Heart left ventricle (tissue), 16 donors: ENCODE measurements at places on chromosomes 6 and 20. TPM values are rescaled to one million over a fixed set of nuclear protein-coding genes. Genes with fewer than 3 reads are reported as not detected.

Gene ADGRF5
- 34.1 TPM for total RNA-seq

Gene TRIM15
- total RNA-seq = not detected

Gene HSPA1A
- 169 TPM for total RNA-seq

Gene LIN28B
- not detected for total RNA-seq

Gene CCDC170
- total RNA-seq = 4.4 TPM

Gene KHDRBS2
- total RNA-seq = not detected

Gene ZSCAN26
- total RNA-seq = 12.2 TPM

Gene SLC35F1
- 2.9 TPM for total RNA-seq

Gene MAFB
- total RNA-seq = 7.8 TPM

Gene TMEM217
- 0.31 TPM for total RNA-seq

Gene HUS1B
- total RNA-seq = not detected

Gene OR2H1
- not detected for total RNA-seq

Gene ZSCAN9
- 7.9 TPM for total RNA-seq

DNA sequence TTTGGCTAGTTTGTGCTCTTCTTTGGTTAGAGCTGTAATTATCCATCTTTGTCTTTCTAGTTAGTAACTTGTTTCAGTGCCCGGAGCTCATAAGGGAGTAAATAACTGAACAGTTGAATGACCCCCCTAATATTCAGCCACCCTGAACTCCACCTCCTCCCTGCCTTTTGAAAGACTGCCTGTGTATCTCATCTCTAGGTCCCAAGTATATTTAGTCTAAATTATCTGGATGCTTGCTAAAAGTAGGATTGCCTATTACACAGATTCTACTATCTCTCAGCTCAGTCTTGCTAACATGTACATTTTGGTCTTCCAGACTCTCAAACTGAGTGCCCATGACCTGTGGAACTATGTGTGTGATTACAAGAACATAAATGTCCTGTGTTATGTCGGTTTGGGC lies 145.9 kb downstream of the GJA1 start:
- no peaks in the 10 kb centered on the region for H3K27me3 ChIP-seq
- no peak for DNase-seq
- peaks cover 13% of the 10 kb centered on the region for H3K4me1 ChIP-seq
- peak overlapping the region; percentile 27 for H3K27ac ChIP-seq
- no peak overlapping the region for H3K4me3 ChIP-seq

DNA sequence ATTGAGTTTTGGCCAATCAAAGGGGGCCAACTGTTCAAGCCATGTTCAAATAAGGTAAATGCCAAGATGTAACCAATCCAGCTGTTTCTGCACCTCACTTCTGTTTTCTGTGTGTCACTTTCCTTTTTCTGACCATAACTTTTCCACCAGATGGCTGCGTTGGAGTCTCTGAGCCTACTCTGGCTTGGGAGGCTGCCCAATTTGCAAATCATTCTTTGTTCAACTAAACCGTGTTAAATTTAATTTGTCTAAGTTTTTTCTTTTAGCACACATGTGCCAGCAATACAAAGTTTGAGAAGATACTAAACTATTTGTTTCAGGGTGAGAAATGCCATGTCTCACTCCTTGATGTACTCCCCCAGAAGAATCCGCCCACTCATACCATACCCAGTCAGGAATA lies 52.1 kb downstream of the IYD start:
- H3K36me3 ChIP-seq = no peaks in the 10 kb centered on the region
- no peak for DNase-seq
- no peaks in the 10 kb centered on the region for H3K27me3 ChIP-seq
- H3K4me3 ChIP-seq = no peak overlapping the region
- H3K4me1 ChIP-seq = peaks cover 17% of the 10 kb centered on the region

- no peaks in the 10 kb centered on the region for H3K36me3 ChIP-seq
- no peak overlapping the region for H3K4me3 ChIP-seq
- no peak for DNase-seq
- no peaks in the 10 kb centered on the region for H3K27me3 ChIP-seq
- H3K4me1 ChIP-seq = no peaks in the 10 kb centered on the region
- no peak overlapping the region for H3K27ac ChIP-seq
Measured at GRCh38 chr6:82980086-82980485, 85.6 kb downstream of the UBE3D start.

GRCh38 chr6:133359256-133359655 lies 118.1 kb downstream of the EYA4 start:
- H3K36me3 ChIP-seq = no peaks in the 10 kb centered on the region
- H3K4me1 ChIP-seq = no peaks in the 10 kb centered on the region
- no peak overlapping the region for H3K27ac ChIP-seq

- H3K27ac ChIP-seq = no peak overlapping the region
- no peak for DNase-seq
- H3K27me3 ChIP-seq = peaks cover 38% of the 10 kb centered on the region
- H3K36me3 ChIP-seq = no peaks in the 10 kb centered on the region
Measured at GRCh38 chr6:33809594-33809993, 5.8 kb upstream of the MLN start.

GRCh38 chr6:147341486-147341885 lies 137.3 kb downstream of the STXBP5 start:
- peaks cover 52% of the 10 kb centered on the region for H3K36me3 ChIP-seq
- no peak for DNase-seq
- H3K4me1 ChIP-seq = no peaks in the 10 kb centered on the region
- no peak overlapping the region for H3K4me3 ChIP-seq
- H3K27ac ChIP-seq = no peak overlapping the region
- H3K27me3 ChIP-seq = no peaks in the 10 kb centered on the region

- H3K4me1 ChIP-seq = peaks cover 16% of the 10 kb centered on the region
- H3K36me3 ChIP-seq = no peaks in the 10 kb centered on the region
- H3K27ac ChIP-seq = peak overlapping the region; percentile 62
- peak; percentile 57 for DNase-seq
- no peaks in the 10 kb centered on the region for H3K27me3 ChIP-seq
Measured at GRCh38 chr6:143901885-143902750, 37.8 kb downstream of the ZC2HC1B start.

DNA sequence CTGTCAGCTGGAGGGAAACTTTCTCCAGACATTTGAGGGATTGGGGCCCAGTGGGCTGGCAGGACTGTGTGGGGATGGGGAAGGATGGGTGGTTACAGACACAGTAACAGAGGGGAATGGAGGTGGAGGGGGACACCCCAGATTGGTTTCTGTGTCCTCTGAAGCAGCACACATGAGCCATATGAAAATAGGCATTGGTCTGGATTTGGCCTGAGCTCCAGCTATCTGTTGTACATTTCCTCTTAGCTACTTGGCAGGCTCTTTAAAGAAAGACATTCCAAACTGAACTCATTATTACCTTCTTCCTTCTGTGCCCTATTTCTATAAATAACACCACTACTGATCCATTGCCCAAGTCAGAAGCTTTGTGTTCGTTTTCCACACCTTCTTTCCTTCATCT lies 72.0 kb upstream of the PRL start:
- H3K27me3 ChIP-seq = no peaks in the 10 kb centered on the region
- H3K4me3 ChIP-seq = no peak overlapping the region
- H3K4me1 ChIP-seq = no peaks in the 10 kb centered on the region
- DNase-seq = no peak
- no peak overlapping the region for H3K27ac ChIP-seq
- no peaks in the 10 kb centered on the region for H3K36me3 ChIP-seq

GRCh38 chr6:45493761-45494160 lies 116.0 kb upstream of the SUPT3H start:
- no peak overlapping the region for H3K4me3 ChIP-seq
- H3K4me1 ChIP-seq = peaks cover 4% of the 10 kb centered on the region
- no peaks in the 10 kb centered on the region for H3K36me3 ChIP-seq
- no peak overlapping the region for H3K27ac ChIP-seq
- H3K27me3 ChIP-seq = no peaks in the 10 kb centered on the region

GRCh38 chr6:129269891-129270290 lies 387.0 kb downstream of the LAMA2 start:
- H3K27me3 ChIP-seq = no peaks in the 10 kb centered on the region
- no peak overlapping the region for H3K27ac ChIP-seq
- H3K4me1 ChIP-seq = no peaks in the 10 kb centered on the region
- peaks cover 65% of the 10 kb centered on the region for H3K36me3 ChIP-seq

GRCh38 chr6:35687658-35688604 lies 784 bp downstream of the FKBP5 start:
- no peaks in the 10 kb centered on the region for H3K36me3 ChIP-seq
- H3K4me3 ChIP-seq = peak overlapping the region; percentile 90
- peak; percentile 56 for DNase-seq
- no peaks in the 10 kb centered on the region for H3K27me3 ChIP-seq
- peaks cover 20% of the 10 kb centered on the region for H3K4me1 ChIP-seq
- H3K27ac ChIP-seq = peak overlapping the region; percentile 94

- H3K36me3 ChIP-seq = no peaks in the 10 kb centered on the region
- no peak for DNase-seq
Measured at GRCh38 chr6:84667252-84668213, 96.9 kb downstream of the TBX18 start.

- no peak for DNase-seq
- H3K27me3 ChIP-seq = no peaks in the 10 kb centered on the region
- no peak overlapping the region for H3K27ac ChIP-seq
- no peak overlapping the region for H3K4me3 ChIP-seq
Measured at GRCh38 chr20:37392441-37393195, 46.7 kb downstream of the SRC start.

GRCh38 chr6:127717384-127717783 lies 140.4 kb downstream of the C6orf58 start:
- H3K4me1 ChIP-seq = peaks cover 7% of the 10 kb centered on the region
- no peak overlapping the region for H3K4me3 ChIP-seq
- H3K36me3 ChIP-seq = no peaks in the 10 kb centered on the region
- no peaks in the 10 kb centered on the region for H3K27me3 ChIP-seq

GRCh38 chr6:53979468-53980067 lies 131.7 kb upstream of the MLIP start:
- no peak overlapping the region for H3K4me3 ChIP-seq
- H3K27ac ChIP-seq = no peak overlapping the region
- H3K36me3 ChIP-seq = no peaks in the 10 kb centered on the region
- no peak for DNase-seq
- H3K4me1 ChIP-seq = no peaks in the 10 kb centered on the region

DNA sequence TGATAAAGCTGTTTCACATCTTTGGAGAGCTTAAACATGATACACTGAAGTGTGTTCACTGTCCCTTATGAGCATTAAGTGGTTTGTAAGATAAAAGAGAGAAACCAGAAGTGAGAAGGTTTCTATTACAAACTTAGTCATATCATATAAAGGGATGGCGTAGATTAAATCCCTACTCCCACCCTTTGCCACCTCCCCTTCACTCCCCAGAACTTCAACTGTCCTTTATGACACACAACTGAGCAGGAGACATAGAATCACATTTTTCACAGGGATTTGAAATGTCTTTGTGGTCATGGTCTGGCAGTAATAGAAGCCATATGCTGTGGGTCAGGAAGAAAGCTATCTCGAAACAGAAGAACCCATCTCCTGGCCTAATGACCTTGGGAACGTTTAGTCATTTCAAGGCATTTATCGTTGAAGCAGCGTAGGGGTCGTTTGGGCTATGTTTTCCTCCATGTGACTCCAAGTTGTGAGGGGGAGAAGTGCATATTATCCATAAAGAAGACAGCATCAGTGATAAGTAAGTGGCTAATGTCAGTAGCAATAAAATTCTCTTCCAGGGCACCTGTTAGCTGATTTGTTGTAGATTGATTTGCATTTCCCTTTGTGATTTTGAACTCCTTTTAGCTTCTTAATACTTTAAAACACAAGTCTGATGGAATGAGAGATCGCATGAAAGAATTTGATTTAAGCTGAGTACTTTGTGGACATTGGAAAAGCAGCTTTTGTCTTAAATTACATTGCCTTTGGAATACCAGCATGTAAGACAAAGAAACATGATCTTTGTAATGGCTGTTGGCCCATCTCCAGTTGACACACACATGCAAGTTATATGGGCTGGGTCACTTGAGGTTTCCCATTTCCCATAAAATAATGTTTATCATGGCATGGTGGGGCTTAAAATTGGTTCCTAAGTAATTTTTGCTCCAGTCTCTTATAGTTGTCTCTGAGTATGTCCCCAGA lies 501.5 kb upstream of the FLRT3 start:
- no peak overlapping the region for H3K4me3 ChIP-seq
- no peaks in the 10 kb centered on the region for H3K36me3 ChIP-seq
- no peak for DNase-seq

GRCh38 chr20:25129908-25130307 lies 48.0 kb upstream of the VSX1 start:
- DNase-seq = no peak
- no peaks in the 10 kb centered on the region for H3K4me1 ChIP-seq
- no peak overlapping the region for H3K4me3 ChIP-seq
- no peak overlapping the region for H3K27ac ChIP-seq
- no peaks in the 10 kb centered on the region for H3K27me3 ChIP-seq

DNA sequence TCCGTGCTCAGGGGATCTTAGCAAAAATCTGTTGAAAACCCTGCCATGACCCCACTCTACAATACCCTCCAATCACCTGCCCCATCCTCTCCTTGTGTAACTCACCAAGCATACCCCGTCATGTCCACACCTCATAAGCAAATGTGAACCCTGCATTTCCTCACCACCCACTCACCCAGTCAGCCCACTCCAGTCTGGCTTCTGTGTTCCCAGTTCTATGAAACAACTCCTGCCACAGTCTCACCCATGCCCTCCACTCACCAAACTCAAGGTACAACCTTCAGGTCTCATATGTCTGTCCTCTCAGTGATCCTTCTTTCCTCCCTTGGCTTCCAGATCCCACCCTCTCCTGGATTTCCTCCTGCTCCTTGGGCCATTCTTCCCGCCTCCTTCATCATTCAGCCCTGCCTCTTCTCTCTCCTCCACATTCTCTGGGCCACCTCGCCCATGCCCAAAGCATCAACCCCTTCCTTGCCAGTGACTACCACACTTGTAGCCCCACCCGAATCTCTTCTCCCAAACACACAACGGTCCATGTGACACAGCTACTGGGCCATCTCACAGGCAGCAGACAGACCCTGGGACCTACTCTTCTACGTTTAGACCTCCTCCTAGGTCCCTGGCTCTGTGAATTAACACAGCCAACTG lies 8.8 kb downstream of the DDRGK1 start:
- no peak overlapping the region for H3K27ac ChIP-seq
- H3K27me3 ChIP-seq = no peaks in the 10 kb centered on the region
- no peak overlapping the region for H3K4me3 ChIP-seq

DNA sequence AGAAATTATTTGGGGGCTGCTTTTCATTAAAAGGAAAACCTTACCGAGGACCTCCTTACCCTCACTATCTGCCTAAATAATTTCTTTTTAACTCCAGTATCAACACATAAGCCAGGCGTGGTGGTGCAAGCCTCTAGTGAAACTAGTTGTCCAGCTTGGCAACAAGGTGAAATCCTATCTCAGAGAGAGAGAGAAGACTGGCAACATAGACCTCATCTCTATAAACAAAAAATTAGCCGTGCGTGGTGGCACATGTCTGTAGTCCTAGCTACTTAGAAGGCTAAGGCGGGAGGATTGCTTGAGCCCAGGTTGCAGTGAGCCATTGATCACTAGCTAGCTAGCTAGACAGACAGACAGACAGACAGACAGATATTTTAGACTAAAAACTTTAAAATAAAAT lies 92.5 kb downstream of the ARMC2 start:
- H3K36me3 ChIP-seq = no peaks in the 10 kb centered on the region
- peaks cover 45% of the 10 kb centered on the region for H3K4me1 ChIP-seq
- no peak overlapping the region for H3K27ac ChIP-seq
- no peak overlapping the region for H3K4me3 ChIP-seq

DNA sequence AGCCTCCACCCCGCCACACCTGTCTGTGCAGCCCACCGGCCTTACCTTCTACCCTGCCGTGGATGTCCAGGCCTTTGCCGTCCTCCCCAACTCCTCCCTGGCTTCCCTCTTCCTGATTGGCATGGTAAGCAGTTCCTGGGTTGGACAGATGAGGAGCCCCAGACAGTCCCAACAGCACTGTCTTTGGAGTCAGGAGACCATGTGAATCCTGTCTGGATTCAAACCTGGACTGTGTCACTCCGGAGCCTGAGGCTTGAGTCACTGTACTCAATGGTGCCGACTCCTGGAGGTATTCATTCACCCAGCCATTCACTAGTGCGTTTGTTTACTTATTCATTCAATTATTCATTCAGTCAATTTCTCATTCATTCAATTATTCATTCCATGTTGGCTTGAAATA lies 20.0 kb upstream of the LBP start:
- H3K27ac ChIP-seq = no peak overlapping the region
- no peaks in the 10 kb centered on the region for H3K4me1 ChIP-seq
- no peak overlapping the region for H3K4me3 ChIP-seq
- no peaks in the 10 kb centered on the region for H3K27me3 ChIP-seq
- no peaks in the 10 kb centered on the region for H3K36me3 ChIP-seq
